ENCODE measurements at places on chromosomes 4 and X. TPM values are rescaled to one million over a fixed set of nuclear protein-coding genes. Genes with fewer than 3 reads are reported as not detected.

Gene CXCL3
- 0.37 TPM for total RNA-seq

Gene TMPRSS11A
- total RNA-seq = not detected

Gene CT55
- 0.10 TPM for total RNA-seq

Gene TAF1
- total RNA-seq = 6.6 TPM

Gene CFI
- total RNA-seq = not detected

Gene TMPRSS11B
- not detected for total RNA-seq

Gene FREM3
- not detected for total RNA-seq

Gene C4orf36
- not detected for total RNA-seq

Gene CXCL10
- total RNA-seq = not detected

Gene BRS3
- not detected for total RNA-seq

Gene DGKK
- 1.4 TPM for total RNA-seq

Gene DOK7
- total RNA-seq = 0.22 TPM

Gene FAM9B
- total RNA-seq = 0.03 TPM

Gene PRRG1
- total RNA-seq = 16.4 TPM

Gene ANOS1
- 70.8 TPM for total RNA-seq

Gene BBS12
- total RNA-seq = 2.3 TPM

Gene MAGEA10
- not detected for total RNA-seq

Gene GAB3
- 0.22 TPM for total RNA-seq

Gene GBA3
- not detected for total RNA-seq

Gene RHOXF1
- total RNA-seq = not detected

Gene RNF175
- 3.6 TPM for total RNA-seq

Gene SSX2B
- 0.10 TPM for total RNA-seq

Gene USP9X
- total RNA-seq = 123 TPM

Gene AFF1
- total RNA-seq = 42.4 TPM

Gene NCAPG
- total RNA-seq = 77.1 TPM

Gene NPY2R
- total RNA-seq = 0.04 TPM

Gene TENM3
- total RNA-seq = 83.5 TPM
